ENCODE measurements at places on chromosomes 1 and 21. TPM values are rescaled to one million over a fixed set of nuclear protein-coding genes. Genes with fewer than 3 reads are reported as not detected.

UBL4B gene
- not detected for total RNA-seq

CATSPERE gene
- total RNA-seq: not detected

TTLL10 gene
- total RNA-seq: not detected

FPGT gene
- 11.8 TPM for total RNA-seq

FCAMR gene
- total RNA-seq: not detected

PODN gene
- total RNA-seq: not detected

RIPPLY3 gene
- total RNA-seq: not detected

IL6R gene
- total RNA-seq: 24.1 TPM

SPRR2F gene
- not detected for total RNA-seq

IL10 gene
- total RNA-seq: 54.1 TPM

DNASE2B gene
- not detected for total RNA-seq

CDC20 gene
- total RNA-seq: 70.1 TPM

PTP4A2 gene
- total RNA-seq: 297 TPM

DNA sequence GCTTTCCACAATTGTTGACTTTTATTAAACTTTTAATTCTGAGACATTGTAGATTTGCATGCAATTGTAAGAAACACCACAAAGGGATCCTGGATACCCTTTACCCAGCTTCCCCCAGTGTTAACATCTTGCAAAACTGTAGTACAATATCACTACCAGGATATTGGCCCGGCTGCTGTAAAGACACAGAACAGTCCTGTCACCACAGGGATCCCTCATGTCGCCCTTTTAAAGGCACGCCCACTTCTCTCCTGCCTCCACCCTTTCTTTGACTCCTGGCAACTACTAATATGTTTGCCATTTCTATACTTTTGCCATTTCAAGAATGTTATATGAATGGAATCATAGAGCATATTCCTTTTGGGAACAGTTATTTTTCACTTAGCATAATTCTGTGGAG is 37.0 kb downstream of the NAV1 start:
- no peak for DNase-seq

DNA sequence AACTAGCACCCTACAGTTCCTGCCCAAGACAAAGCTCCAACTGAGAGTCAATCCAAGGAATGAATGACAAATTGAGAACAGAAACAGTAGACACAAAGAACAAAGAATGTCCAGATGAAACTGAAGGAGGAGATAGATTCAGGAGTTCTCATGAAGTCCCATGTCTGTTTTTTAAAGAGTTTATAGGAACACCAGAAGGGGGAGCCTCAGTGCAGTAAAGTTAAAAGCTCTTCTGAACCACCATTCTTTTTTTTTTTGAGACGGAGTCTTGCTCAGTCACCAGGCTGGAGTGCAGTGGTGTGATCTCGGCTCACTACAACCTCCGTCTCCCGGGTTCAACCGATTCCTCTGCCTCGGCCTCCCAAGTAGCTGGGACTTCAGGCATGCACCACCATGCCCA is 323.6 kb downstream of the MRPL39 start:
- DNase-seq: no peak

GRCh38 chr1:183131166-183131565 is 54.9 kb upstream of the LAMC2 start:
- no peak for DNase-seq

DNA sequence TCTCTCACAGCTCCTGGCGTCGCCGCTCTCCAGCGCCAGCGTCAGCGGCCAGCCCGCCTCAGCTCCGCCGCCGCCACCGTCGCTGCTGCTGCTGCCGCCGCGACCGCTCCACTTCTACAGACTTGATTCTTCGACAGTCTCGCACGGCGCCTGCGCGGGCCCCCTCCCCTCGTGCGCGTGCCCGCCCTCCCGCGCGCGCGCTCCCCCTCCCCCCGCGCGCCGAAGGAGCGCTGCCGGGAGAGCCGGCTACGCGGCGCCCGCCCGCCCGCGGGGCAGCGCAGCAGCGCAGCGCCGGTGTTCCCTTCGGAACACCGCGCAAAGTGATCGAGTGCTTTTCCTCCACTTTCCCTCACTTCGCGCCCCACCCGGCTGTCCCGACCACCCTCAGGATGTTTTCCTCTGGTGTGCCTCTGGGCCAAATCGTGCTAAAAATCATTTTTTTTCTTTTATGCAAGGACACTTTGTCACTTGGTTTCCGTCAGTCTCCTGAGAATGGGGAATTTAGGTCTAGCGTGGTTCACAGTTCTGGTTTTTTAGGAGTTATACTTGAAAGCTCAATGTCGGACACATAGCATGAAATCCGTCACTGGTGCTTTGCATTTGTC is at the start of gene IRF2BP2:
TSS of gene IRF2BP2 (minus strand) at position 118 of the 605 bp plus-strand sequence. CDS start 684 bp downstream, outside the sequence.
- DNase-seq: peak; percentile 78

- no peak for DNase-seq
Observed at GRCh38 chr1:82706741-82707140, 906.0 kb downstream of the ADGRL2 start.

DNA sequence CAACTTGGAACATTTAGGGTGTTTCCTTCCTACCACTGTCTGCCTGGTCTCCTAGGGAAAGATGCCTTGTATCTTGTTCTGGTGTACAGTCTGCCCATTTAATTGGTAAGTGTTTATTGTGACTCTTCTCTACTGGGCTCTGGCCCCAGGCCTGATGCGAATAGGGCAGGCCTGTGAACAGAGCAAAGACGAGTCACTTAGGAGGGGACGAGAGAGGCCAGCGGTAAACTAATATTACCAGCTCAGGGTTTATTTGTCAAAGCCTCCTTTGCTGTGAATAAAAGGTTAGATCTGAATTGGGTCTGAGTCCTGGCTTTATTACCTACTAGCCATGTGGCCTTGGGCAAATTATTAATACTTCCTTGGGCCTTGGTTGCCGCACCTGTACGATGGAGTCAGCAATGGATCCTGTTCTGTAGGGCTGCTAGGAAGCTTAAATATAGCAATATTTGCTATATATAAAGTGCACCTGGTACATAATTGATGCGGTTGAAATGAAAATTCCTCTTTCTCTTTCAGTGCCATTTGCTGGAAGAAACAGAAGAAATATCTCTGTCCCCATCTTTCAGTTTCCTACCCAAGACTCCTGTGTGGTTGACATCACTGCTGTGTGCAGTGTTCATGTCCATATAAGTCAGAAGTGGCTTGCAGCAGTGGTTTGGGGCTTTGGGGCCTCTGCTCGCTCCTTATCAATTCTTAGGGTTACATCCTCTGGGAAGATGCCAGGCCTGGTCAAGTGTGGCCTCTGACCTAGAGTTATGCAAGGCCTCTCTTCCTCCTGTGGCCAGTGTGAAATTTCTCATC is 32.4 kb downstream of the MAPKAPK2 start:
- no peak for DNase-seq

DNA sequence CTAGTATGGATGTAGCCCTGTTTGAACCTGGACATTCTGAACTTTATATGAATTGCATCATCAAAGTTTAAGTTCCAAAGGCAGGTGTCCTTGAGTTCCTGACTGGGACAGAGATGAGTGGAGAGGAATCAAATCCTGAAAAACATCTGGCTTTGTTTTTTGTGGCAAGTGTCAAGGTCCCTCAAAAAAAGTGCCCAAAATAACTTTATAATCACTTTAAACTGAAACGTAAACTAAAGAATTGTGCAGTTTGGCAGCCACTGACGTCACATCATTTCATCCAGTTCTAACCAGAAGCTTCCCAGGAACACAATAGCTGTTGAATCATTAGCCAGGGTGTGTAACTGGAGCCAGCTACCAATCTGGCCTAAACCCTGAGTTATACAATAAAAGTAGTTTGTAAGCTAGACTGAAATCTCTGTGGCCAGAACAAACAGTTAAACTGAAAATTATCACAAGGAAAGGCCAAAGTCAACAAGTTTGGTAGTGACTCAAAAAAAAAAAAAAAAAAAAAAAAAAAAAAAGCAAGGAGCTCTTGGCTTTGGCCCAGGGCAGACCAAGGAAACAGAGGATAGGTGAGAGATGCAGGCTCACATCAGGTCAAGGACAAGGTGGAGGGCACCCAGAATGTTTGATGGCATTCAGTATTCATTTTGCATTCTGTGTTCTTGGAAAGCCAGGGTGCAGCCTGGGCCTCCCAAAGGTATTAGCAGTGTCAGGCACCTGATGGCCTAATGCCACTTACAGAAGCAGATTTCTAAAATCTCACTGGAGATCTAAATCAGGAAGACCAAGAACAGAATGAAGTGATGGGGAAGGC is 74.3 kb downstream of the TNFSF18 start:
- no peak for DNase-seq

GRCh38 chr1:78224246-78224785 is 178.6 kb downstream of the GIPC2 start:
- DNase-seq: no peak

DNA sequence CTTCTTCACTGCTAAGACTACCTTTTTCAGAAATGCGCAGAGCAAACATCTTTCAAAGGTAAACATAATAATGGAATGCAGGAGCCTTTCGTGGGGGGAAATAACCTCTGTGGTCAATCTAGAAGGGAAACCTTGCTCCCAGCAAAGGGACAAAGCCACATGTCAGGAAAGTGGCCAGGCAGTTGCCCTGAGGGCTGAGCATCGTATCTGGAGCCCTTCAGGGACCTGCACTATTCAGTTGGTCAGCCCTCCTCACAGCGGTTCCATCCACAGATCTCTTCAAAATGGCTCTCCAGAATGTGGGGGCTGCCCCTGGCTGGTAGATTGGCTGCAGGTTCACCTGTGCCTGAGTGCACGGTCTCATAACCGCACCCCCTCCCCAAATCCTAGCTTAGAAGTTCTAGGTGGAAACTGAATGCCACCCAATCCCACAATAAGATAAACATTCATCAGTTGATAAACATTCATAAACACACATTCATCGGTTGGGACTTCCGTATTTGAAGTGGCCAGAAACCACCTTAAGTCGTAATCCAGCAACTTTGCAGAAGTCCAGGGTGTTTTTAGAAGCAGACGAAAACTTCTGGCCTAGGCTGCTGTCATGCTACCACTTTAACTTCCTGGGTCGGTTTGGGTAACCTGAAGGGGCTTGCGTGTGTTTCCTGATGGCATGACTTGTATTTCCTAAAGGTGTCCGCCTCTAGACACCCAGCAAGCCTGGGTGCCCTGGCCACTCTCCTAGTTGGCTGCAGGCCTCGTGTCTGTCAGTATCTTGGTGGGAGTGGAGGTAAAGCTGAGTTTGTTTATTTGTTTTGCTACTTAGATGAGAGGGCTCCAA is 50.5 kb downstream of the RASSF5 start:
- DNase-seq: no peak

GRCh38 chr21:36109868-36110267 is 25.0 kb upstream of the CBR3 start:
- no peak for DNase-seq

DNA sequence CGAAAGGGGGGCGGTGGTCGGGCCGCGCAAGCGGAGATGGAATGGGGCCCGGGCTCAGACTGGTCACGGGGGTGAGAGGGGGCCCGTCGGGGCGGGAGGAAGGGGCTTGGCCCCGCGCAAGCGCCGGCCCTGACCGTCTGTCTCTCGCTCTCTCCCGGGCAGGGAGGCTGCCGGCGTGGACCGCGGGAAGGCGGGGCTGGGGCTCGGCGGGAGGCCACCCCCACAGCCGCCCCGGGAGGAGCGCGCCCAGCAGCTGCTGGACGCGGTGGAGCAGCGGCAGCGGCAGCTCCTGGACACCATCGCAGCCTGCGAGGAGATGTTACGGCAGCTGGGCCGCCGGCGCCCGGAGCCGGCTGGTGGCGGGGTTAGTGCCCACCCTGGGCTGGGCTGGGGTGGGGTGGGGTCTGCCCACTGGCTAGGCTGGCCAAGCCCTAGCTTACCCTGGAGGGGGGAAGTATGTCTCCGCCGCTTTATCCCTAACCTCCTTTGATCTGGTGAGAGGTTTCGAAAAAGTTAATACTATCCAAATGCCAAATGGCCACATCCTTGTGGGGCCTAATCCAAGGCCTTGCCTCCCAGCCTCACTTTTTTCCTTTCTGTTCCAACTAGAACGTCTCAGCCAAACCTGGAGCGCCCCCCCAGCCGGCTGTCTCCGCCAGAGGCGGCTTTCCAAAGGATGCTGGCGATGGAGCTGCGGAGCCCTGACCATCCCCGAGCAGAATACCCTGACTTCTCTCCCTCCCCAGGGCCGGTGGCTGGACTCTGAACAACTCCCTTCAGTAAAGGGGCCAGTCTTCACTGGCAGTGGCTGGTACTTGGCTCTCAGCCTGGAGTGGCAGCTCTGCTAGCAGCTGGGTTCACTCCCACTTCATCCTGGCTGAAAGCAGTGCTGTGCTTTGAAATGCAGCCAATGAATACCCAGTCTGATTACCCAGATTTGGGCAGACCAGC is 636 bp upstream of the YRDC start:
- DNase-seq: peak; percentile 14

DNA sequence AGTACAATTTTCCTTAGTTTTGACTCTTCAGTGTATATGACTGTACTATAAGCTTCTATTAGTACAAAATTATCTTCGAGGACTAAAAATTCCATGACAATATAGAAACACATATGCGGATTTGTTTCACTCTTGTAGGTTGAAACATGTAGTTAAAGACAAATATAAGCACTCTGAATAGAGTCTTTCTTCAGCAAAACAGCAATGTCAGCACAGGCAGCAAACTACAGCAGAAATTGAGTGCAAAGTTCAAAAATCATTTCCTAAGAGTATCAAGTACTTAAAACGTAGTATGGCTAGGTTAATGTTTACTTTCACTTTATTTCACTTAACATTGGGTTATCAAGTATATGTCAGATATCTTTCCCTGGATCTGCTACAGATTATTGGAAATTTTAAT is 106.7 kb downstream of the FAF1 start:
- no peak for DNase-seq

GRCh38 chr1:200771625-200772555 is 33.2 kb downstream of the CAMSAP2 start:
- no peak for DNase-seq

- peak; percentile 46 for DNase-seq
Observed at GRCh38 chr1:244796719-244797406, 38.6 kb upstream of the COX20 start.

- DNase-seq: no peak
Observed at GRCh38 chr1:217564833-217565232, 66.1 kb downstream of the GPATCH2 start.

DNA sequence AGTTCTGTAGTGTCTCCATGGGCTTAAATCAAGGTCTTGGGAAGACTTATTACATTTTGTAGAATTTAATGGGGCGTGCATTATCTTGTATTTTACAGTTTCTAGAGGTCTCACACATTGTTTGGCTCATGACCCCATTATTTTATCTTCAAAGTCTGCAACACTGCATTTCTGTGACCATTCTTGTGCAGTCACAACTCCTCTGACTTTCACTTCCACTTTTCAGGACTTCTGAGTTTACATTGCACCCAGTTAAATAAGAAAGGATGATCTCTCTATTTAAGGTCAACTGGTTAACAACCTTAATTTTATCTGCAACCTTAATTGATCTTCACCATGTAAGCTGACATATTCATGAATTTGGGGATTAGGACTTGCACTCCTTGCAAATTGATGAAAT is 1186.6 kb downstream of the MRPL39 start:
- no peak for DNase-seq

GRCh38 chr21:40129809-40130208 is 262.6 kb downstream of the PCP4 start:
- no peak for DNase-seq

- DNase-seq: no peak
Observed at GRCh38 chr1:207695891-207696290, 51.0 kb downstream of the CR1L start.

DNA sequence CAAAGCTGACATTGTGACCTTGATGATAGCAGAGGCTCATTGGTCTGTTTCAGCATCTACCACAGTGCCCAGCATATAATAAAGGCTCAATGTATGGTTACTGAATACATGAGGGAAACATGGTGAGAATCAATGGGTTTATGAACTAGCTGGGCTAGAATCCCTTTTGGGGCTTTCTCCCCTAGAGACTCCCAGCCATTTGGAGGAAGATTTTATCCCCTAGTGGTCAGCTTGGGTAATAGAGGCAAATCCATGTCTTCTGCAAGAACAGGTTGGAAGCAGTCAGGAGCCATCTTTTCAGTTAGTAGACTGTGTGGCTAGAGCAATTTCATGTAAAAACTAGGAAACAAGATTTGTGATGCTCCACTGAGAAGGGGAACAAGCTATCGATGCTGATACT is 15.8 kb upstream of the REG4 start:
- no peak for DNase-seq

All from activated T-cell treated with anti-CD3 and anti-CD28 coated beads, Interleukin-2, amount 50 U/mL, for 4 hours (primary cell).